GM19239 (cell line): ENCODE measurements at places on chromosomes 4 and X.

- DNase-seq: no peak
Observed at GRCh38 chrX:96838537-96838936, 45.2 kb upstream of the RPA4 start.

- no peak for DNase-seq
Observed at GRCh38 chr4:149166876-149167275, 648.8 kb downstream of the IQCM start.

DNA sequence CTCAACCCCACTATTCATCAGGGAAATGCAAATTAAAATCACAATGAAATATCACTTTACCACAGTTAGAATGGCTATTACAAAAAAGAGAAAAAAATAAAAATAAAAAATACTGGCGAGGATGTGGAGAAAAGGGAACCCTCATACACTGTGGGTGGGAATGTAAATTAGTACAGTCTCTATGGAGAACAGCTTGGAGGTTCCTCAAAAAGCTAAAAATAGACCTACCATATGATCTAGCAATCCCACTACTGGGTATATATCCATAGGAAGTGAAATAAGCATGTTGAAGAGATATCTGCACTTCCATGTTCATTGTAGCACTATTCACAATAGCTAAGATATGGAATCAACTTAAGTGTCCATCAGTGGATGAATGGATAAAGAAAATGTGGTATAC is 50.5 kb upstream of the PAGE1 start:
- no peak for DNase-seq

DNA sequence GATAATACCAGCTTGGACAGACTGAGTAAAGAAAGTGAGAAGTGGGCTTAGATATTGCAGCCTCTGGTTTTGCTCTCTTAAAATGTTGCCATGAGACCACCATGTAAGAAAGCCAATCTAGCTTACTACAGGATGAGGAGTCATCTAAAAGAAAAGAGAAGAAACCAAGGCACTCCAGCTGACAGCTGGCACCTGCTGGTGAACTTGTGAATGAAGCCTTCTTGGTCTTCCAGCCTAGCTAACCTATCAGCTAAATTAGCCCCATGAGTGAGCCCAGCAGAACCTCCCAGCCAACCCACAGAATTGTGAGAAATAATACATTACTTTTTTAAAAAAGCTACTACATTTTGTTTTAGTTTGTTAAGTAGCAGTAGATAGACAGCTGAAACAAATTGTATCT is 154.5 kb upstream of the QRFPR start:
- no peak for DNase-seq

GRCh38 chr4:101331017-101331416 is 16.3 kb downstream of the PPP3CA start:
- no peak for DNase-seq

DNA sequence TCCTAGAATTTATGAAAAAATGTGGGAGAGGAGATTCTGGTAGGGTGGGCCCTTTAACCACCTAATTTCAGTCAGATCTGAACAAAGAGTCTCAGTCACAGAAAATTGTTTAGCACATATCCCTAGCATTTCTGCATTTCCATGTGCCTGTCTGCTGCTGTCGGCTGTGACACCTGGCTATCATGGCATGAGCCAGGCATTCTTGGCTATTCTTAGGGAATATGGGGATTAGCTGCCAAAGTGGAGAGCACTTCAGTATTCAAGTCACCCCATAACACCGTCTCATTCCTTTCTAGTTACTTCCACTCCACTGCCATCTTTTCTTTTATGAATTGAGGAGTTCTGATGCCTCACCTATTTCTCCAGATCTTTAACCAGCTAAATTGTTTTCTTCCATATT is 211.5 kb downstream of the FRAS1 start:
- no peak for DNase-seq

DNA sequence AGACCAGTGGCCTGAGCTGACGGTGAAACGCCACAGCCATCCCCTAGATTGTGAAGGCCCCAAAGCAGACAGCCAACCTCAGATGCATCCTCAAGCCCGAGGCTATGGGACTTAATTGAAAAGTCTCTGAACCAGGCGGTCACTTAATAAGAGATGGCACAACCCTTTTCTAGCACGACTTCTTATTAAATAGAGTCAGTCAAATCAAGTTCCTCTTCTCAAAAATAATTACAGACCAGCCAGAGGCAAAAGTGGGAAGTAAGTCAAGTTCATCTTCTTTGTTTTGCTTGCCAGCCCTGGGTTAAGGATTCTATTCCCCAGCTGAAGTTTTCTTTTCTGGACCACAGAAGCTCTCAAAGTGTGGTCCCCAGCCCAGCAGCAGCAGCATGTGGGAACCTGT is 9.7 kb upstream of the SH3KBP1 start:
- DNase-seq: no peak

DNA sequence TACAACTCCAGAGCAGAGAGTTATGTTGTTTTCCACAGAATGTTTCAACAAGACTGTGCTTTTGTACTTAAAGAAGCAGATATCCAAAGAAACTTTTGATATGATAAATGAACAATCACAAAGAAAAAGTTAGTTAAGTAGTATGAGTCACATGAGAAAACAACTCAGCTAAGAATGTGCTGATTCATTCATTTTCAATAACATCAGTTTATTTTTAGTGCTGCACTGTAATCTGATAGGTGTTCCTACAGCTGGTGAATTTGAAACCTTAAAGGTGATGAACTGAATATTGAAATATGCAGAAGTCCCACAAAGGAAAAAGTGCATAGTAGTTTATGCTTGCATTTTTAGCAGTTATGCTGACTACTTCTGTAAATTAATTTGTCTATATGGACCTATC is 180.3 kb upstream of the TENM3 start:
- no peak for DNase-seq

GRCh38 chr4:118290951-118291350 is 61.9 kb downstream of the PRSS12 start:
- DNase-seq: no peak

GRCh38 chr4:2827874-2828751 is 15.5 kb upstream of the ADD1 start:
- DNase-seq: no peak

DNA sequence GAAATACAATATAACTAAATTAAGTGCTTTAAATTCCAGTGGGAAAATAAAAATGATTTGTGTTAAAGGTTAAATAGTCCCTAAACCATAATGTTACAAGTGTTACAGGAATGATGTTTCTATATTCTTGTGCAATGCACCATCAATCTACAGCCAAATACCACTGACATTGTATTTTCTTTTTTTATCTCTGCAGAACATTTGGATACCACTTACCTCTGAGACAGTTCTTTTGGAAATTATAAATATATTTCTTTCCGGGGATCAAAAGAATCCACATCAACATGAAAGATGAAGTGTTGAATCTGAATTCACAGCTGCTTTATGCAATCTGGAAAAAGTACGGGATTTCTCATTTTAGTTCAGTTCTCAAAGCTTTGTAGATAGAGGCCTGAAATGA is 518.3 kb upstream of the AGA start:
- DNase-seq: no peak

- DNase-seq: peak; percentile 32
Observed at GRCh38 chrX:119729408-119730201, 28.8 kb upstream of the SOWAHD start.

- no peak for DNase-seq
Observed at GRCh38 chr4:145347684-145348083, 134.0 kb upstream of the SMAD1 start.

DNA sequence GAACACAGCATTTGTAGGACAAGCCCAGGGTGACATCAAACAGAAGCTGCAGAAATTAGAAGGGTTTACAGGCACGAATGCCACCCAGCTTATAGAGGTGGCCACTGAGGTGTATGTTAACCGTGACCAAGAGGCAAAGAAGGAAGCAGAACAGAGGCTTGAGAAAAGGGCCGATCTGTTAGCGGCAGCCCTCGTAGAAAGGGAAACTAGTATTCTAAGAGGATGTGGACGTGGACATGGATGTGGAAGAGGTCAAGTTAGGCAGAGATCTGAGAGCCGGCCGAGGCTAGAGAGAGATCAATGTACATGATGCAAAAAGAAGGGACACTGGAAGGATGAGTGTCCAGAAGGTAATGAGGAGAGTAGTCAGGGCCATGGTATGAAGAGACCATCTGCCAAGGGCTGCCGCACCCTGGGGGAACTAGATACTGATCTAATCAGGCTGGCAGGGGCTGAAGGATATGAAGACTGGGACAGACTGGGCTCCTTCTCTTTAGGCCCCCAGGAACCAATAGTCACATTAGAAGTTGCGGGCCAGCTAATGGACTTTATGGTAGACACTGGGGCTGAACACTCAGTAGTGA is 27.5 kb downstream of the LIAS start:
- DNase-seq: no peak

GRCh38 chrX:26411045-26411444 is 195.1 kb downstream of the MAGEB5 start:
- no peak for DNase-seq

- DNase-seq: no peak
Observed at GRCh38 chr4:6660430-6660829, 19.9 kb downstream of the MRFAP1 start.

GRCh38 chr4:172096786-172097185 is 283.6 kb downstream of the GALNTL6 start:
- DNase-seq: no peak
